ENCODE measurements at places on chromosomes 2 and 18.

DNA sequence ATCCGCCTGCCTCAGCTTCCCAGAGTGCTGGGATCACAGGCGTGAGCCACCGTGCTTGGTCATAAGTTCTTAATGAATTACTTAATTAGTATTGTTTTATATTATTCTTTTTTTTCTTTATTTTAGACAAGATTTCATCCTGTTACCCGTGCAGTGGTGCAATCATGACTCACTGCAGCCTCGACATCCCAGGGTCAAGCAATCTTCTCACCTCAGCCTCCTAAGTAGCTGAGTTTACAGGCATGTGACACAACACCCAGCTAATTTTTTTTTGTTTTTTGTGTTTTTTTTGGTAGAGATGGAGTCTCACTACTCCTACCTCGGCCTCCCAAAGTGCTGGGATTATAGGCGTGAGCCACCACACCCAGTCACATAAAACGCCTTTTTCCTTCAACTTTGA is 17.3 kb downstream of the C2orf42 start:
- H3K27me3 ChIP-seq: no peaks in the 10 kb centered on the region
- peaks cover 22% of the 10 kb centered on the region for H3K36me3 ChIP-seq
- DNase-seq: no peak
- H3K27ac ChIP-seq: no peak overlapping the region
- H3K4me1 ChIP-seq: no peaks in the 10 kb centered on the region

GRCh38 chr2:128405467-128405900 is 86.8 kb upstream of the HS6ST1 start:
- no peaks in the 10 kb centered on the region for H3K36me3 ChIP-seq
- no peak overlapping the region for H3K27ac ChIP-seq
- peaks cover 11% of the 10 kb centered on the region for H3K27me3 ChIP-seq
- H3K4me3 ChIP-seq: no peak overlapping the region
- no peak for DNase-seq

DNA sequence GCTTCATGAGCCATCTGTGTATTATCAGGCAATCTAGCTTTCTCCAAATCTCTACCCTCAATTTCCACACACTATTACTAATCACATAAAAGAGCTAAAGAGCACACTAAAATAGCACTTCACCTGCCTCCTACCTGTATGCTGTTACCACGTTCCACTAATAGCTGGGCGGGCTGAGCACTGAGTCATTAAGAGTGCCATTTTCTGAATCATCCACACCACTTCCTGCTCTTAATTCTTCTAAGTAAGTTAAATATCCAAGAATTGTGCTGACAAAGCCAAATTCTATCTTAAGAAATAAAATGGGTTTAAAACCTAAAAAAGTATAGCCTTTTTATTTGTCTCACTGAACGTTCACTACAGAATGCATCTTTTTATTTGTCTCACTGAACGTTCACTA is 35.7 kb downstream of the NOL10 start:
- peaks cover 54% of the 10 kb centered on the region for H3K4me1 ChIP-seq
- H3K27me3 ChIP-seq: no peaks in the 10 kb centered on the region
- H3K4me3 ChIP-seq: no peak overlapping the region
- peak; percentile 59 for DNase-seq
- H3K36me3 ChIP-seq: peaks cover 60% of the 10 kb centered on the region

- no peak overlapping the region for H3K4me3 ChIP-seq
- peaks cover 4% of the 10 kb centered on the region for H3K36me3 ChIP-seq
- H3K4me1 ChIP-seq: peaks cover 25% of the 10 kb centered on the region
These were observed 267.8 kb upstream of the TRIB2 start for GRCh38 chr2:12448846-12449505.

DNA sequence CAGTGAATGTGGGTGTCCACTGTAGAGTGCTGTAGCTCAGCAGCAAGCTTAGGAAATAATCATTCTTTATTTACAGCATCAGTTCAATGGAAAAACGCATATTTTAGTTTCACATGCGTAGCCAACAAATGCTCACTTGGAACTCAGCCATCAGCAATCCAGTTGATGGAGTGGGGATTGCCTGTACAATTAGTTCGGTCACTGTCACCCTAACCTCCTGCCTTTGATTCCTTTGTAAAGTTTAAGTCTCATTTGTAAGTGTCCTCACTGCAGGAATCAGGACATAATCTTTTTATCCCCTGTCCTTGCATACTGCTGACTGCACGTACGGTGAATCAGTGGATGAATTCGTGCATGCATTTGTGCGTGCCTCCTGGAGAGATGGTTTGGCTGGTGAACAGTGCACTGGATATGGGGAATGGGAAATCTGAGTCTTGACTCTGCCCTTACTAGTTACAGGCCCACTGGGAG is 55.9 kb downstream of the RAB31 start:
- H3K27ac ChIP-seq: no peak overlapping the region
- DNase-seq: no peak
- no peak overlapping the region for H3K4me3 ChIP-seq
- peaks cover 19% of the 10 kb centered on the region for H3K27me3 ChIP-seq

DNA sequence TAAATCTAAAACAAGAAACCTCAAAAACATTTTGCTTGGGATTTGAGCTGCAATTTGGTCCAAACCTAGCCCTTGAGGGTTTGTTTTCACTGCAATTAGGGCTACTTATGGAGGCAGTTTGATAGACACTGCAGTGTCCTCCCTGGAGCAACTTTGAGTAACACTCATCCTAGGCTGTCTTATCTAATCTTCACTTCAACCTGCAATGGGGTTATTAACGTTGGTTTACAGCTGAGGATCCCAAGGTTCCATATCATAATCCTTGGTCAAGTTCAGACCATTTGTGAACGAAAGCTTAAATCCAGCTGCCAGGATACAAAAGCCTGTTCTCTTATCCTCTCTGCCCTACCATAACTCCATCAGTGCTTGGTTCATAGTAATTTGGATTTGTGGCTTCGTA is 2.5 kb downstream of the ANXA4 start:
- peaks cover 18% of the 10 kb centered on the region for H3K36me3 ChIP-seq
- no peak for DNase-seq
- peaks cover 27% of the 10 kb centered on the region for H3K4me1 ChIP-seq
- H3K27me3 ChIP-seq: peaks cover 16% of the 10 kb centered on the region
- no peak overlapping the region for H3K4me3 ChIP-seq

DNA sequence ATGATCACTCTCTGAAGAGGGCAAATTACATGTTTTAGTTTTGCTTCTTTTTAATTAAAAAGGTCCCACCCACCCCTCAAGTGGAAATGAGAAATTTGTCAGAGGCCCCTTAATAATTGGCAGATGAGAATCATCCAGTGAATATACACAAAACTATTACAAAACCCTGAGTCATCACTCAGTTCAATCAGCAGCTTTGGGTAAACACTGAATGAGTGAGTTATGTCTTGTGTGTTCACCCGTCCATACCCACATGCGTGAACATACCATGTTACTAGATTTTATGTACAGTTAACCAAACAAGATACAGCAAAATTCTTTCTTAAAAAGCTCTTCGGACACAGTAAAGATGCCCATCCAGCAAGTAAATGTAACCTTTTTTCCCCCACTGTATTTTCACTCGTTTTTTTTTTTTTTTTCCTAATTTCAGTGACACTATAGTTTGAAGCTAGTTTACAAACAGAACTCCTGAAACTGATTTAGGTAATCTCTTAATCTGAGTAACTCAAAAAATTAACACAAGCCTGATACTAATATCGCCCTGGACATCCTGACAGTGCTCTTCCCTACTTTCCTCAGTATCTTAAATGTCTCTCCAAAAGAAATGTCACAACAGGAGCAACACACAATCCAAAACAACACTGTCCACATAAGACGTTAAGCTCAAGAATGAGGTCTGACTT is 1.4 kb downstream of the PSME4 start:
- DNase-seq: no peak
- H3K4me1 ChIP-seq: peaks cover 53% of the 10 kb centered on the region
- peak overlapping the region; percentile 88 for H3K27ac ChIP-seq
- no peaks in the 10 kb centered on the region for H3K27me3 ChIP-seq
- peaks cover 32% of the 10 kb centered on the region for H3K36me3 ChIP-seq

- H3K4me1 ChIP-seq: peaks cover 28% of the 10 kb centered on the region
- H3K27me3 ChIP-seq: no peaks in the 10 kb centered on the region
- no peak overlapping the region for H3K4me3 ChIP-seq
- no peak overlapping the region for H3K27ac ChIP-seq
- peak; percentile 49 for DNase-seq
- H3K36me3 ChIP-seq: peaks cover under 1% of the 10 kb centered on the region
These were observed 333.3 kb upstream of the ACVR2A start for GRCh38 chr2:147511491-147511948.
